ENCODE measurements at places on chromosomes 5 and 9.

DNA sequence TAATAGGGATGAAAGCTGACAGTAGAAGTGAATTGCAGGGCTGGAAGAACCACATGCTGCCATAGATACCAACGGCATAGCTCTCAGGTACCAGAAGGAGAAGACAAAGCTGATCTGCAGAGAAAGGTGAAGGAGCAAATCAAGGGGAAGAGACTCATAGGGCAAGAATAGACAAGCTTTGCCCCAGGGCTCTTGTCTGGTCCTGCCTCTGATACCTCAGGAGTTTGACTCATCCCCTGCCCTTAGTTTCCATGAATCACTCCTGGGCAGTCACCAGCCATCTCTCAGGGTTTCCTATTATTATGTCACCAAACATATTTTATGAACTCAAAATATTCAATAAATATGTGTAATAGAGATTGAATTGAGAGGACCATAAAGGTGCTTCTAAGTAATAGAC, 800.9 kb downstream of the DNAH5 start:
- no peak for DNase-seq

- DNase-seq, result no peak
These were observed 193.7 kb downstream of the TSSK1B start for GRCh38 chr5:113240951-113241726.

GRCh38 chr5:148849461-148849860, 23.1 kb downstream of the ADRB2 start:
- DNase-seq, result no peak

DNA sequence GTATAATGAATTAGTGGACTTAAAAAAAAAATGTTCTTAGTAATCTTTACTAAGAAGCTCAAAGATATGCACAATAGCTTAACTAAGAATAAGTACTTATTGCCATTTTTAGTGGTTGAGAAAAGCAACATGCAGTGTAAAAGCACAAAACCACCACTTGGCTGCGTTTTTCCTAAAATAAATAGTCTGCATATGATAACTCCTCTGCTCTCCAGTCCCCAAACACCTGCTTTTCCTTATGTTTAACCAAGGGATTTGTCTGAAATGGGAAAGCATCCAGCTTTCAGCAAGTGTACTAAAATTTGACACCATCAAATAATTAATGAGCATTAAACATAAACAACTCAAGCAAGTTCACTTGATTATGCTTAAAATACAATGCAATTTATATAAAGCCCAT, 41.4 kb downstream of the PSIP1 start:
- DNase-seq, result no peak

GRCh38 chr9:124054582-124055227, 43.1 kb downstream of the LHX2 start:
- no peak for DNase-seq

GRCh38 chr9:4211032-4211725, 88.7 kb downstream of the GLIS3 start:
- DNase-seq, result no peak

- no peak for DNase-seq
These were observed 265.1 kb upstream of the TAS2R1 start for GRCh38 chr5:9895302-9895645.

DNA sequence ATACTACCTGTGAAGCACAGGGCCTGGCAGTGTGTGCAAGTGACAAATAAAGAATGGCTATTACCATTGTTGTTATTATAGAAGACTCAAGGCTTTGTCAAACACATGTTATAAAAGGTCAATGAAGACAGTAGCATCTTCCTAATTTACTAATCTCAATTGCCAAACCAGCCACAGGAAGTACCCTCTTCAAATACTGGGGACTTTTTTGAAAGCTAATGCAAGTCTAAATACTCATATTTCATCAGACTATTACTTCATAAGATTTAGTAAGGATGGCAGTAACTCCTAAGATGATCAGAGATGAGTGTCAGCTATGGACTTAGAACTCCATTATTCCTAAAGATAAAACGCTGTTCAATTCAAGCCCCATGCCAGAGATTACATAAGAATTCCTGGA, 43.0 kb downstream of the GNAQ start:
- DNase-seq, result no peak

DNA sequence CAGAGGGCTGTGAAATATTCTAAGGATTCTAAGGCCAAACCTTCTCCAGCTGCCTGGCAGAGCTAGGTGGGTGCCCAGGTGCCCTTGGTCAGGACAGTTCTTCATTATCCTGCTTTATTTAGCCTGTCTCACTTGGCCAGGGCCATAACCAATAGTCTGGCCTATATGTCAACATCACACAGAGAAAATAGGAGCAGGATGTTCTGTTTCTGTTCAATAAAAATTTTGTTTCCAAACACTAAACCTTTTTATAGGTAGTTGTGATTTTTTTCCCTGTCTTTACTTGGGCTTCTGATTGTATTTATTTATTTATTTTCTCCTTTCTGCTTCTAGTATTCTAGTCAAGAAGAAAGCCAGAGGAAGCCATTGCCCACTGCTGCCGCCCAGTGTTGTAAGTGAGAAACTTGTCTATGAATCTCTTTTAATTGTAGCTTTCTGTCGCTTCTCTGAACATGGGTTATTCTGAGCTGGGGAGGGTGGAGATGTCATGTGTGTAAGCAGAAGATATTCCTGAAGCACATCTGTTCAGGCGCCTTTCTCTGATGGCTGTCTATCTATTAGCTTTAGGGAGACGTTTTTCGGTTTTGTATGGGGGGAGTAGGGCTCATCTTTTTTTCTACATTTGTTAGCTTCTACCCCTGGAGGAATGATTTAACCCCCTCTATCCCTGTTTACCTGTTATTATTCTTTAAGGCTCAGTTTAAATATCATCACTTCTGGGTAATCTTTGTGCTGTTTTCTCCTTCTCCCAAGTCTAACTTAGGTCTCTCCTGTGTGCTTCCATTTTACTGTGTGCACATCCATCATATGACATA, 97.1 kb downstream of the UNC13B start:
- no peak for DNase-seq

DNA sequence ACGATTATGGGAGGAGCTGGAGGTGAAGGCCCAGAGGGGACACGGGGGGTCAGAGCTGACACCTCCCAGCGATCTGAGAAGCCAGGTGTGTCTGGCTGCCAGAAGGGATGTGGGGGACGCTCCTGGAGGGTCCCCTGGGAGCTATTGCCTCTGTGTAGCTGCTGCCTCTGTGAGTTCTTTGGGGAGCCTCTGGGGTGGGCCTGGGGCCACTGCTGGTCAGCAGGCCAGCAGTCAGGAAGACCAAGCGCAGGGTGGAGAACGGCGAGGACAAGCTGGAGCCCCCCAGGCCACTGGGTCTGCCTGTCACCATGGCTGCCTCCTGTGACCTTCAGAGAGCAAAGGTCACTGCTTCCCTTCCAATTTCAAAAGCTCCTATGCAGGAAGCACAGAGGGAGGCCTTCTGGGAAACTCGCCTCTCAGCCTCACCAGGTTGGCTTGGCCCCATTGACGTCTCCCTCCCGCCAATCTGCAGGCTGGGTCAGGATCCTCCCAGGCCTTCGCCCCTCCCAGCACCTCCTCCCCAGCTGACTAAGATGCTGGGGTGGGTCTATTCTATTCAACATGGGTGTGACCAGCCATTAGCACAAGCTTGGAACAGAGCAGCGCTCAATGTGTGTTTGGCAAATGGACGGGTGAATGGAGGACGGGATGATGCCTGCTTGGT, 126.4 kb downstream of the GAPVD1 start:
- no peak for DNase-seq

DNA sequence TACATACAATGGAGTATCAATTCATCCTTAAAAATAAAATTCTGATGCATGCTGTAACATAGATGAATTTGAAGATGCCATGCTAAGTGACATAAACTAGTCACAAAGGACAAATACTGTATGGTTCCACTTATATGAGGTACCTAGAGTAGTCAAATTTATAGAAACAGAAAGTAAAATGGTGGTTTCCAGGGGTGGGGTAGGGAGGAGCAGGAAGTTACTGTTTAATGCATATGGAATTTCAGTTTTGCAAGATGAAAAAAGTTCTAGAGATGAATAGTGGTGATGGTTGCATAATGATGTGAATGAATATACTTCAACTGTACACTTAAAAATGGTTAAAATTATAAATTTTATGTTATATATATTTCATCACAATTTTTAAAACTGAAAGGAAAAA, 57.3 kb upstream of the FNIP1 start:
- DNase-seq, result no peak

GRCh38 chr5:14222206-14222605, 79.1 kb downstream of the TRIO start:
- DNase-seq, result no peak

DNA sequence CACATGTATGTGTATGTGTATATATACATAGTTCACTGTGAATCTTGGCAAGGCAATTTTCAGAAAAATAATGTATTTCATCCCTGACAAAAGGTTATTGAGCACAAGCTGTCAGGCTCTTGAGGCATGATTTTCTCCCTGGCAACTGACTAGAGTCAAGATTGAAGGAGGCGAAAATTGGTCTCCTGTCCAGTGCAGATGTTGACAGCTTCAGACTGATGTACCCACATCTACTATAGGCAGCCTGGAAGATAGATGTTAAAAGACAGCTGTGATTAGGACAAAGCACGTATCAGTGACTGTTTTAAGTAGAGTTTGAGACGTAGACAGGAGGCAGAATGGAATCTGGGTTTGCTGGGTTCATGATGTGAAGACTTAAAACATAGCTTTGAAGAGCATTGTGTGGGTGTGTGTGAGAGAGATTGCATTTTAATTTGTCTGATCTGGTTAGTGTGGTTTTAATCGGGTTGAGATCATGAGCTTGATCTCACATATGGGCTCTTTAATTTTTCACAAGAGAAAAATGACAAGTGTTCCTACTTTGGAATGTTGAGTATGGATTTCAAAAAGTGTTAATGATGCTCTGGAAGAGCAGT, 39.1 kb downstream of the CTNNA1 start:
- DNase-seq, result no peak

- DNase-seq, result no peak
These were observed 33.6 kb upstream of the COL5A1 start for GRCh38 chr9:134607971-134608370.

GRCh38 chr9:13607481-13608441, 328.3 kb upstream of the MPDZ start:
- no peak for DNase-seq

DNA sequence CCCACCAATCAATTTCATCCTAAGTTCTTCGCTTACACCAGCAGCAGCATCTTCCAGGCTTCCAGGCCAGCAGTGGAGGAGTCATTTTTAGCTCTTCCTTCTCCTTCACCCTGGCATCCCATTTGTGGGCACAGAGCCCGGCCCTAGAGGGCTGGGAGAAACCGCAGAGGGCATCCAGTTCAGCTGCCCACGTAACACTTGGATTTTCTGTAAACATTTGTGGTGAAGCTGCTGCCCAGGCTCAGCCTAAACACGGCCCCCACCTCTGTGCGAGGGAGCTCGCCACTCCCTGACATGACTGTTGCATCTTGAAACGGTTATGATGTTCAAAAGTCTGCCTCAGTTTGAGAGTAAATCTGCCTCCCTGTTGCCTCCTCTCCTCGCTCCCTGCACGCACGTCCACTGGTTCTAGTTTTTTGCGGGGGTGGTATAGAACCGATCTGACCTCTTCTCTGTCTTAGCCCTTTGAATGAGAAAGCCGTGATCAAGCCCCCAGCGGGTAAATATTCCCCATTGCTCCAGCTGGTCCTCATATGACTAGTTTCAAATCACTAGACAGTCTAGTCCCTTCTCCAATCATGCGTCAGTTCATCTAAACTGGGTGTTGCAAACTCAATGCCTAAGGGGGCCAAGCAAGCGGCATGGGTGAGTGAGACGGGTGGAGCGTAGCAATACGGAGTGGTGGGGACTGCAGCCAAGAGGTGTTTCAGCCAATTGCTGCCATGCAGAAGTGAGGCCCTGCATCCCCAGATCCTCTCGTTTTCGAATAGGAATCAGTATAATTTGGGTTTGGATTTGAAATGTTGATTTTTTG, 34.9 kb upstream of the N4BP3 start:
- DNase-seq, result no peak

- no peak for DNase-seq
These were observed 8.1 kb downstream of the SPDL1 start for GRCh38 chr5:169591636-169592035.

DNA sequence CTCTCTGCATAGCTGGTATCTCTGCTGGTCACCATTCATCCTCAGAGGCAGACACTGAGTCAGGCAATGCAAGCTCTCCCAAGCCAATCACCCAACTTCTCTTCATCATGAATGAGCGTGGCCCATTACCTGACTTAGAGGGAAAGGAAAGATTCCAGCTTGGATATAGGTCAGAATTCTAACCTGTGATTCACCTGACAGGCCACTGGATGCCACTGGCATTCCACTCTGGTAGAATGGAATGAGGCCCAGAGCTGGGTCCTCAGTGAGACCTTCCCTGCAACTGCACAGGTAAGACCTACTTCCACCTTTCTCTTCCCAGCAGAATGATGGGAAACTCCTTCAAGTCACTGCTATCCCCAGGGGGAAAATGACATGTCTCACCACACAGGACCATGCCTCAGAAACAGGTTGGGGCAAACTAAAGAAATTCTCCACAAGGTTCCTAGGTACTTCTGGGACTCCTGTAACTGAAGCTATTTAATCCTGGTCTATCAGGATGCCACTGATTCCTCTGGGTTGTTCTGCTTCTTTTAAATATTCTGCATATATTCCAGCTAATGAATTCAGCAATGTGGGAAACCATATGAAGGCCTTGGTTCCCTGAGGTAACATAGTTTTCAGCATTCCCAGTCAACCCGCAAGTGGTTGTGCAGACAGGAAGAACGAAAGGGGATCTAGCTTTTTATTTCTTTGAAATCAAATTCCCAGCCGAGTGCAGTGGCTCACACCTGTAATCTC, 62.0 kb downstream of the SUSD1 start:
- no peak for DNase-seq

DNA sequence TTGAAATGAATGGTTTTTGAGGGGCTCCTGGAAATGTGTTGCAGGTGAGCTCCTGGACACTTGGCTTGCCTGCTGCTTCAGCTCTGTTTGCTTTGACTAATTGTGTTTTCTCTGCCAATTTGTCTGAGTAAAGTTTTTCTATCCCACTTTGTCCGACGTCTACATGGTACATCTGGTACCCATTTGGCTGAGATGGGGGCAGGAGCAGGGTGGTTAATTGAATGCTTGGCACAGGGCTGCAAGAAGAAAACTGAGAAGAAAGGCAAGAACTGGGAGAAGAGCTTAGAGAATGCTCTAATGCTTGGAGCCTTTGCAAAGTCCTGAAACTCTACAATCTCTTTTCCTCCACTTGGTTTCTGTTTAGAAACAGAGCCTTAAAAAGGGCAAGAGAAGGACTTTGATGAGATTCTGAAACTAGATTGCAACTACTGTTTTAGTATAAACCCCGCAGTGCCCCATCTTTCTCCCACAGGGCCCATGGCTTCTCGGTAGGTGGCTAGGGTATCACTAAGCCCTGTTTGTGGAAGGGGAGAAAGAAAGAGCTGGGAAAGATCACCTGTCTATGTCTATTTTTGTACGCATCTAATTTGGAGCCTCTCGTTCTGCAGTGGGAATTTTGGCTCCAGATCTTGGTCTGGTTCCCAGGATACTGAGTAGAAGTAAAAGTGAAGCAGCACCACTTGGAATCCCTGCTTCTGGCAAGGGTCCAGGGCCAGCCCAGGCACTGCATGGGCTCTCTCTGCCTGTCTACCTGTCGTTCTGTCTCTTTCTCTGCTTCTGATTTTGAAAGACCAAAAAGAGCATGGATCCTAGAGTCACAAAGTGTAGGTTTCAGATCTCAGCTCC, 214.4 kb downstream of the SEMA6A start:
- no peak for DNase-seq

Measured in stimulated activated CD8-positive, alpha-beta memory T cell treated with anti-CD3 and anti-CD28 coated beads, Interleukin-15, amount 100 ng/mL, for 24 hours (primary cell).